Activated T-helper 1 cell treated with anti-CD3 and anti-CD28 coated beads, Interleukin-2, amount 50 U/mL, for 16 hours (primary cell): ENCODE measurements at places on chromosomes 5 and 9.

DNA sequence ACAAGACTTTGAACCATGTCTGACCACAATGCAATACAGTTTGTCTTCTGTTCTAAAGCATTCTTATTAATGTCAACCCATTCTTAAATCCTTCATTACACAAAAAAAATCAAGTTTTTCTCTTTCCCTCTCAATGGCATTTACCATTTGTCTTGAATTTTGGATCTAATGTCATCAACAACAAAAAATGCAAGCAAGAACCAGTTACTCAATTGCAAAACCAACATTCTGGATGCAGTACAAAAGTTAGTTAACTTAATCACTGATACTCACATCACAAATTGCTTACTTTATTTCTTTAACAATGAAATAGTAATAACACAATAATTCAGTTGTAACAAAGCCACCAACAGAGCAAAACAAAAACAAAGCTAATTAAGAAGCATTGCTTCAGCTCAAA, 6.0 kb downstream of the C9orf40 start:
- DNase-seq, result no peak

DNA sequence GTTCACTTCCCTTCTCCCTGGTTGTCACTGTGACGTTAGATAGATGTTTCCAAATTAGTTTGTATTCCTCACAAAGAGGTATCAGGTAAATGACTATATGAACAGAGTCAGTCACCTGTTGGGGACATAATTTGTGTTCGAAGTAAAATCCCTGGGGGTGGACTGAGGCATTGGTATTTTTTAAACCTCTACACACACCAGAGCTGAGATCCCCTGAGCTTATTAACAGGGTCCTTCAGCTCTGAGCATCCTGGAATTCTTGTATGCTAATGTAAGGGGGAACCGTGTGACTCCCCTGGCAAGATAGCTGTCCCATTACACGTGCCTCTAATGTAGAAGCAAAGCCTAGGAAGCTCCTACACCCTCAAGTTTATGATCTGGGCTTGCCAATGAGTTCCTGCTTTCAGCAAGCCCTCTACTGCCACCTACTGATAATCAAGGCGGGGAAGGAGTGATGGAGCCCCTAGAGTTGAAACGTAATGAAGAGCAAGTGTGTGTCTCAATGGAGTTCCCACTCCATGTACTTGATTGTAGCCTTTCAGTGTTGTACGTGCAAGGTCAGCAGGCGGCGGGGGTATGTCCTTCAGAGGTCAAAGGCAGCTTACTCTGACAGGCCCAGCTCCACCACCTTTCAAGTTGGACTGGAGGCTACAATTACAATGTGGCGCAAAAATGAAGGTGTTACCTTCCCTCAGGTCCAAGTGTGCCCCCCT, 14.4 kb downstream of the PRKACG start:
- no peak for DNase-seq

- DNase-seq, result no peak
Observed at GRCh38 chr9:114046237-114046755, 31.8 kb downstream of the AMBP start.

DNA sequence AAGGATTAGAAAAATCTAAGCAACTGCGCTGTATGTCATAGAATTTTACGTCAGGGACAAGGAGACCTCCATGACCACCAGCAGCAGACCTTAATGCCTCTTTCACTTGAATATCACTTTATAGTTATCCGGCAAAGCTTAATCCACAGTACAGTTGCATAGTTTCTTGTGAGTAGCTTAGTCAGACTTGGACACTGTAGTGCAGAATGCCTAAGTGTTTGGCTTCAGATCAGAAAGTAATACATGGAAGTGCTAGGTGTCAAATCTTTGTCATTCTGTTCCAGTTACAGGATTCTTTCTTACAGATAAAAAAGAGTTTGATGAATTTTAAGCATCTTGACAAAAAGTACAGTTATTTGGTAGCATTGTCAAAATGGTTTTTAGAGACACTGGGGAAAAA, 239.9 kb upstream of the PAPPA start:
- no peak for DNase-seq

DNA sequence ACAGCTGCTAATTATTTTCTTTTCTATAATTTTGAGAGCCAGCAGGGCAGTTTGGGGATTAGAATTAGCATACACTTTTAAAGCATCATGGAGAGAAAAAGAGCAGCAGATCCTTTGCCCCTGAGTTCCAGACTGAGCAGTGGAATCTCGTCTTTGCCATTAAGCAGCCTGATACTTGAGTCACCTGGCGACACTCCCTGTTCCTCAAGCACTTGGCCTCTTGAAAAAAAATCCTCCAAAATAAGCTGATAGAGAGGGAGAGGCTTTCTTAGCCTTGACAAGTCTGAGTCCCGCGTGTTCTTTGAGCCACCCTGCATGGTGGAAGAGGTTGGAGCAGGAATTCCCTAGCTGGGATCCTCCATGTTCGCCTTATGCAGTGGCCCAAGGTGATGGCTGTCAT, 398.3 kb downstream of the IRX2 start:
- no peak for DNase-seq

DNA sequence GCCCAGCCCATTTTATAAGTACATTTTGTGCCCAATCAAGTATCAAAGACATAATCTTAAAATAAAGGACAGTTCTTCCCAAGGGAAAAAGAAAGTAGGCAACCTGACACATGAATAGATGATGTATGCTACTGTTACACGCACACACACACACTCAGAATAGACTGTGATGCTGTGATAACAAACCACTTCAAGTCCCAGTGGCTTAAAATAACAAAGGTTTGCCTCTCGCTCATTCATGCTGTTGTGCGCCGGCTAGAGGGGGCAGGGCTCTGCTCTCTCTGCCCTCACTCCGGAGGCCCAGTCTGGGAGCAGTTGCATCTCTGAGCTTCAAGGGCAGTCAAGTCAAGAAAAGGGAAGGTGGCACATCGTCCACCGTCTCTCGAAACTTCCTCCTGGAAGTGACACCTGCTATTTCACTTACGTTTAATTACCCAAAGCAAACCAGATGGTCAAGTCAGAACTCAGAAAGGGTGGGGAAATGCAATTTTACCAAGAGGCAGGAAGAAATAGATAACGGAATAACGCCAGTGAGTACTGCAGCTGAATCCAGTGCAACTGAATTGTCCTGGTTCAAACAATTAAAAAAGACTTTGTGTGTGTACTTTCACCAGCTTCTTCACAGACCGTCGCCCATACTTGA, 43.3 kb downstream of the ANKRD33B start:
- DNase-seq, result no peak

DNA sequence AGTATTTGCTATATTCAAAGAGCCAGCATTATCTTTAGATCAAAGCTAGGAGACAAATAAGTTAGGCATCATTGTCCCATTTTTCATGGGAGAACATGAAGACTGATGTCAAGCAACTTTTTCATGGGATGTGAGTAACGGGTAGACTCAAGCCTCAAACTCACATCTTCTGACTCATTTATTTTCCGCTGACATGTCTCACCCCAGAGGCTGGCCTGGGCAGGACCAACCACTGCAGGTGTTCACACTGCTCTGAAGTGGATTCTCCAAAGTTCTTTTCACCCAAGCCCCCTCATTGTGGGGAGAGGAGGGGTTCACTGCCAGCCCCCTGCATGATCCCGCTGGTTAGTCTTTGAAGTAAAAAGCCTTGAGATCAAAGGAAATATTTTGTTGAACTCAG, 34.9 kb upstream of the BASP1 start:
- no peak for DNase-seq

- no peak for DNase-seq
Observed at GRCh38 chr9:114743446-114743845, 61.5 kb upstream of the TEX48 start.

DNA sequence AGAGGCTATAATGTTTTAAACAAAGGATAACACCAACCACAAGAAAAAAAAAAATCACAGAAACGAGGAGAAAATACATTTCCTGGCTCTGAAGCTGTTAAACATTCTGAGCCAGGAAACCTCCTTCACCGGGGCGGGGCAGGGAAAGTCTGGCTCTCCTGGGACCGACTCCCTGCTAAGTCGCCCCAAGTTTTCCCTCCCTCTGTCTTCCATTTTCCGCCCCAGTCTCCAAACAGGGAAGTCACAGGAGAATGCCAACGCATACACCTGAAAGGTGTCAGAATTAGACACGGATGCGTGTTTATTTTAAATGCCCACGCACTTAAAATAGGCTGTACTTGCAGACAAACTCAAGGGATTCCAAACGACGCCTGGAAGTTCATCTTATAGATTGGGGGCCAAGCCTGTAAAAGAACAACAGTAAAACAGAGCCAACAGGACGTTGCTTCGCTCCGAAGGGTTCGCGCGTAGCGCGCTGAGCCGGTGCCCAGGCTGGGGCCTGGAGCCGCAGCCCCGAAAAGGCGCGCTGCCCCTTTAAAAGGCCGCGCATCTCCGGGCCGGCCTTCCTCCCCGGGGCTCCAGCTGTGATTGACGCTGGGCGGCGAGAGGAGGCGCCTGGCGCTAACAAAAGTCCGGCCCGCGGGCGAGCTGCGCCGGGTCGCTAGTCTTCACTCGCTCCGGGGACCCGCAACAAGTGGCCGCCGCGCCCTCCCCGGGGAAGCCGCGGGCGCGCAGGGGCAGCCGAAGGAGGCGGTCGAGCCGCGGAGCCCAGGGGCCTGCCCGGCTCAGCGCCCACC, at the start of gene FBXL7:
TSS of gene FBXL7 (plus strand) at position 653 of the 797 bp plus-strand sequence.
- no peak for DNase-seq

DNA sequence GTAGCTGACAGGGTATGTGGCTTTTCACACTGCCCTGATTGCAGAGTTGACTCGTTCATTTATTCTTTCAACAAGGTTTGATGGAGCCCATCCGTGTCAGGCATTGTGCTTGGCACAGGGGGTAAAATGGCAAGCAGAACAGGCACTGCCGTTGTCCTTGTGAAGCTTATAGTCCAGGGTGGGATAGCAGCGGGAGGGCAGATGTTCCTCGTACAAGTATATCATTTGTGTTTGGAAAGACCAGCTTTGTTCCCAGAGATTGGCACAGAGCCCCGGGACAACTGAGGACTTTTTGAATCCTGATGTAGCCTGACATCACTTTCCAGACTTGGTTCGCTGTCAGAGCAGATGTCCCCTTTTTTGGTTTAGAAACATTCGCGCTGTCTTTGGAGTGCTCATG, 50.9 kb downstream of the MVB12B start:
- no peak for DNase-seq

DNA sequence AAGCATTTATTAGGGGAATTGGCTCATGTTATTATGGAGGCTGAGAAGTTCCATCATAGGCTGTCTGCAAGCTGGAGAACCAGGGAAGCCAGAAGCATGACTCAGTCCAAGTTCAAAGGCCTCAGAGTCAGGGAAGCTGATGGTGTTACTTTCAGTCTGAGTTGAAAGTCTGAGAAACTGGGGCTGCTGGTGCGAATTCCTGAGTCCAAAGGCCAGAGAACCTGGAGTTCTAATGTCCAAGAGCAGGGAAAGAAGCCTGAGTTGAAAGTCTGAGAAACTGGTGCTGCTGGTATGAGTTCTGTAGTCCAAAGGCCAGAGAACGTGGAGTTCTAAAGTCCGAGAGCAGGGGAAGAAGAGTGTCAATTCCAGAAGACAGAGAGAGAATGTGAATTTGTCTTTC, 641.1 kb downstream of the ISL1 start:
- no peak for DNase-seq

DNA sequence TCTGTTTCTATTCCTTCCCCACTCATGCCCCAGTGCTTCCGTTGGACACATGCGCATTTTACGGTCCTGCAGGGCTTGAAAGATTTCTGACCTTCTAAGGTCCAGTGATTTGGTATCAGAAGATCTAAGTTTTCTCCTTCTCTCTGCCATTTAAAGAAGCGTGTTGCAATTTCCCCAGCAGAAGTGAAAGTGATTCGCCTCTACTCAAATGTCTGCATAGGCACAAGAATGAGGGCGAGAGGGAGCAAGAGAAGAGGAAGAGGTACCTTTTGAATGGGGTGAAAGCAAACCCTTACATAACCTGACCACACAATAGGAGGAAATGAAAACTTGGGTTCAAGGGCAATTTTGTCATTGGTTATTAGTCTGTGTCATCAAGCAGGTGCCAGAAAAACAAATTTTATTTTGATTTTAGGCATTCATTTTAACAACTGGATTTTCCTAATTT, 31.7 kb upstream of the NR3C1 start:
- DNase-seq, result no peak

DNA sequence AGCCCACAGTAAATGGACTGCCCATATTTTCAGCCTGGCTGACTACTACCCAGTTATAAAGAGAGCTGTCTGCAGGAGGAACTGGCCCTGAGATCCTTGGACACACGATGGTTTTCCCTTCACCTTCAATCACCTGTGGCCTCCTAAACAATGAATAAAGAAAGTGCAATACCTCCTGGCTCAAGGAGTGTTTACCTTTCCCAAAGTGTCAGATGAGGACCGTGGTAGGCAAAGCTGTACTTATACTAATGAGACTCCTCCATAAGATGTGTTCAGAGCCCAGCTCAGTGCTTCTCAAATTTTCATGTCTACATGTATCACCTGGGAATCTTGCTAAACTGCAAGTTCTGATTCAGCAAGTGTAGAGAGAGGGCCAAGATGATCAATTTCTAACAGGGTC, 284.5 kb upstream of the VLDLR start:
- no peak for DNase-seq

- no peak for DNase-seq
Observed at GRCh38 chr9:136015656-136016571, 54.7 kb upstream of the UBAC1 start.

DNA sequence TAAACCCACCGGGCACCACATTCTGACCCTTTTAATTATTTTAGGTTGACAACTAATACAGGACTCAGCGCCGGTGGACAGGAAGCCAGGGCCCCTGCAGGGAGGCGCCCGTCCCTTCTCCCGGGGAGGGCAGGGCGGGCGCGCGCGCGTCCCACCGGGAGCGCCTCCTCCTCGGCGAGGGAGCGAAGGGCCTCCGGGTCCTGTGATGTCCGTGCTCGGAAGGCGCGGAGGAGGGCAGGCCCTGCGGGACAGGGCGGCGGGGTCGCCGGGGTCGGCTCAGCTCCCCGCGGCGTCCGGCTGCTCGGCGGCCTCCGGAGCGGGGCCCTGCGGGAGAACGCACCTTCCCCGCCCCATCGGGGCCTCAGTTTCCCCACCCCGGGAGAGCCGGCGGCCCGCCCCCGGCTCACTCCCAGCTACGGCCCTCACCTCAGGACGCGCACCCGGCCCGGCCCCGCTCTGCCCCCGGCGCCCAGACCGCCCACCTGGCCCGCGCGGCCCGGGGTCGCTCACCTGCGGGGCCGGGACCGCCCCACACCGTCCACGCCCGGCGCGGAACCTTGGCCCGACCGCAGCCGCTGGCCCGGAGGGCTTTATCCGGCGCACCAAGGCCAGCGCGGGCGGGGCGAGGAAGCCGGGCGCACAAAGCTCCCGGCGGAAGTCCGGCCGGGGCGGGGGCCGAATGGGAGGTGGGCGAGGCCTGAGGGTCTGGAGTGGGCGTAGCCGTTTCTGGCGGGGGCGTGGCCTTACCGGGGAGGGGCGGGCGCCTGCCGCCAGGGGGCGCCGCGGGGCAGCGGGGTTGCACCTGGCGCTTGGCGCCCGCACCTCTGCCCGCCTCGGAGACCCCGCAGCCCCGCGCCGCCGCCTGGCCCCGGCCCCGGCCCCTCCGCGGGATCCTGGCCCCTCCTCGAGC, at the start of the genes EXD3 and NOXA1:
TSS of gene EXD3 (minus strand) at position 559 of the 910 bp plus-strand sequence. CDS start 27,805 bp downstream, outside the sequence.
TSS of gene NOXA1 (plus strand) at position 790 of the 910 bp plus-strand sequence. CDS start 137 bp downstream, outside the sequence.
- DNase-seq, result peak; percentile 94

- DNase-seq, result no peak
Observed at GRCh38 chr9:98916660-98917059, 27.0 kb upstream of the COL15A1 start.

GRCh38 chr5:1429066-1429465, 16.2 kb downstream of the SLC6A3 start:
- DNase-seq, result no peak
